ENCODE measurements at places on chromosomes 3 and 15. TPM values are rescaled to one million over a fixed set of nuclear protein-coding genes. Genes with fewer than 3 reads are reported as not detected.

Gene FRMD5
- polyA plus RNA-seq, result 0.01 TPM

Gene CCR4
- polyA plus RNA-seq, result not detected

Gene GPR27
- 0.10 TPM for polyA plus RNA-seq

Gene SMAD6
- 0.79 TPM for polyA plus RNA-seq

Gene CD200
- 0.75 TPM for polyA plus RNA-seq

Gene CHL1
- 0.43 TPM for polyA plus RNA-seq

Gene PLA2G4F
- 0.93 TPM for polyA plus RNA-seq

- DNase-seq, result no peak
These were observed 168.9 kb downstream of the MYRIP start for GRCh38 chr3:39978308-39978707.

DNA sequence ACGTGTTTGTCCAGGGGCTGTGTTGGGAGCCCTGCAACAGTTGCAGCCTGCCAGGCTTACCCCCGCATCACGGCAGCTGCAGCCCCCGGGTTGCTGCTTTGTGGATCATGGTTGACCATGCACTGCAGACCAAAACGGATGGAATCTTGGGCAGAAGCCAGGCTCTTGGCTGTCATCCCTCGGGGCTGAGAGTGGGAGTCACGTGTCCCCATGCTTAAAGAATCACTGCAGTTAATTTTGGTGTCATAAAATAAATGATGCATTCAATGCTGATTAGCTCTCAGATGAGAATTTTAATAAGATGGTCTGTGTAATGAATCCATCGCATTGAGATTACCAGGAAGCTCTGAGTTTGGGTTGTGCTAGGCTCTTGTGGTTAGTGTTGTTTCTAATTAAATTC, 115.6 kb downstream of the CHDH start:
- no peak for DNase-seq

- no peak for DNase-seq
These were observed 15.4 kb upstream of the CX3CR1 start for GRCh38 chr3:39295184-39295775.

DNA sequence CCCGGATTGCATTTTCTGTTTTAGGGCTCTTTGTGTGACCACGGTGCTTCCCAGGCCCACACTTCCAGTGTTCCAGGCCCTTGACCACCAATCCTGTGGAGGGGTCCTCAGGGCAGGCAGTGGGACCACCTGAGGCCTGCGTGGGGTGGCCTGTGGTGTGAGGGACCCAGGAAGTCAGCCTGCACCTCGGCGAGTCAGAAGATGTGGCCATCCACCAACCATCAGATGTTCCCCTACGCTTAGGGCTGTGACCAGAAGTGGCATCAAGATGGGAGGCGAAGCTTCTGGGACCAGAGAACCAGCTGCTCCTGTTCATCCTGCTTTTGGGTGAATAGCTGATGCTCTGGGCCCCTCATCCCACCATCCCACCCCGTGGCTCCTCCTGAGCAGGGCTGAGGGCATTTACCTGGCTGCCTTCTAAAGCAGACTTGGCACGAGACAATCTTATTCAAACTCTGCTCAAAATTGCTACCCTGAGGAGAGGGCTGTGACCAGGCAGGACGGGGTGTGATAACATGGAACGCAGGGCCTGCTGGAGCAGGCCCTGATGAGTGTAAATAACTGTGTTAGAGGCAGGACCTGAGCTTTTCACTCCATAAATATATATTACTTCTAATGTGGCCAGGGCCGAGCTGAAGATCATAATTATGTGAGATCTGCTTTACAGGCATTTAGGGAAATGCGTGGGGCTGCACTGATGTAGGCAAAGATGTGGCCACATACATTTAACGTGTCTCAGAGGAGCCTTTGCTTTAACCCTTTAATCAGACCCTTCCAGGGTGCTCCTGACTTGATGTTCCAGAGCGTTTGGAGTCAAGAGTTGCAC, 28.8 kb downstream of the SMAD3 start:
- no peak for DNase-seq

DNA sequence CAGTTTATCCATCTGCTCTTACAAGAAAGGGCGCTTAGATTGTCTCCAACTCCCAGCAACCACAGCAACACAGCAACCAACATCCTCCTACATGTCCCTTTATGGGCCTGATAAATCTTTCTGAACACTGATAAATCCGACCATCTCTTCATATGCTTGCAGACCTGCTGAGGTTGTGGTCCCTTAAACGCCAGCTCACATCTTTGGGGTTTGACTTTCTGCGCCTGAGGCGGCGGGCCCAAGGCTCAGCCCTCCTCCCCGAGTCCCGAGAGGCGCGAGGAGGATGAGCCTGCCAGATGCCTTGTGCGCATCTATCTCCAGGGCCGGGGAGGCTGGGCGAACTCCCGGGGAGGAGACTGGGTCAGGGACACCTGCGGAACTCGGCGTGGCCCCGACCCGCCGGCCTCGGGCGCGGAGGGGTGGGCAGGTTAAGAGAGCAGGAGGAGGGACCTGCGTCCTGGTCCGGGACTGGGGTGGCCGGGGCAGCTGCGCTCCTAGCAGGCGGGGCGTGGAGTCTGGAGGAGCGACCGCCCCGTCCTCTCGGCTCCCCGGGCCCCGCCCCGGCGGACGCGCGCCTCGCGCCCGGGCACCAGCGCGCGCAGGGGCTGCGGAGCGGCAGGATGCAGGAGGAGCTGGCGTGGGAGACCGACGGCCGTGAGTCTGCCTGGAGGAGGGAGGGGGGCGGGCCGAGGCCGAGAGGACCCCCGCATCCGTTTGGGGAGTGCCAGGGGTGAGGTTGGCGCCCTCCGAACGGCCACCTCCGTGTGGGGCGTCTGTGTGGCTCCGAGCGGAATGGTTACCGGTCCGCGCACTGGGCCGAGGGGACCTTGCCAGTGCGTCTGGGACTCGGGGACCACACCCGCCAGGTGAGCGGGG, at the start of gene ANKDD1A:
ANKDD1A (plus strand) TSS at position 592 of the 876 bp plus-strand sequence; CDS start at position 621, 29 bp downstream.
- DNase-seq, result peak; percentile 71

- peak; percentile 82 for DNase-seq
These were observed 3.3 kb downstream of the PCBP4 start for GRCh38 chr3:51963951-51964451.

- DNase-seq, result no peak
These were observed 75.4 kb upstream of the POLG start for GRCh38 chr15:89410039-89410435.

GRCh38 chr3:46564190-46565021, 1.7 kb downstream of the LRRC2 start:
- DNase-seq, result no peak

DNA sequence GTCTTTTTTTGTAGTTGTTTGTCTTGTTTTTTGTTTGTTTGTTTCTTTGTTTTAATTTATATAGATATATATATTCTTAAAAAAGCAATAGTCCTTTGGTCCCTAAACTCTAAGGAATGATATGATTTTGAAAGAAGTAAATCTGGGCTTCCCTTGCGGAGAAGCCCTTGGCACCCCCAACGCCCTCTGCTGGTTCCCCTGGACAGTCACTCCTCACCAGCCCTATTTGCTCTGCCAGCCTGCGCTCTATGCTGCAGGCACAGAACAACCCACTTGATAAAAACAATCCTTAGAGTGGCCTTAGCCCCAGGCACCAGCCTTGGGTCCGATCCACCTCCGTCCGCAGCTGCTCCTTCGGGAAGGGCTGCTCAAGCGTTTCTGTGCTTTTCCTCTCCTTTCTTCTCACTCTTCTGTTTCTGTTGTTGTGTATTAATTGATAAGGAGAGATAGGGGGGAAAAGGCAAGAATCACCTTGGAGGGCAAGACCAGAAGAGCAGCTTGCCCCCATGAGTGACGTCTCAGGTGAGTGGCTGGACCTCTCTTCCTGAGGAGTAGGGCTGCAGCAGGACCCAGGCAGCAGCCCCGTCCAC, 13.7 kb upstream of the PARP6 start:
- DNase-seq, result peak; percentile 41

- no peak for DNase-seq
These were observed 970 bp downstream of the DPPA4 start for GRCh38 chr3:109336291-109336861.

DNA sequence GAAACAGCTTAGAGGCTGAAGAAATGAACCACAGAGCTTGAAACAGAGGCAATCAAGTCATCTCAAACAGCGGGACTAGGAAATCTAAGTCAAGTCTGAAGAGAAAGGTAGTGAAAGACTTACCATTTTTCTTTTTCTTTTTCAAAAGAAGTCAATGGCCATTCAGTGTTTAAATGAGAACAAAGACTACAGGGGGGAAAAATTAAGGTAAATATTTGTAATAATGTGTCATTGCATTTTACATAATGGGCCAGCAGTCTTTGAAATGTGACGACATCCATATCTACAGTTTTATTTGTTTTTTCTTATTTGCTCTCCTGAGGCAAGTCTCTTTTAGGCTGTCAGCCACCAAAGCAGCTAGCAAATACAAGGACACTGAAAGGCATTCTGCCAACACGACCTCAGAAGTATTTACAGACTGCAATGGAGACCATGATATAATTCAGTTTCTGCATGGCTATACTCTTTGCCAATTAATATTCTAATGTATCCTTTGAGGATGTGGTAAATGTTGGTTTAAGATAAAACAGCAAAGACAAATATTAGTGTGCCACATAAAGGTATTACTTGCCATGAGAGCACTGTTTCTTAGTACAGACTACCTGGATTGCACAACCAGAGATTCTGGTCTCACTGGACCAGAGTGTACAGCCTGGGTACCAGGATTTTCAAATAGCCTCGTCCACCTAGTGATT, 307.0 kb upstream of the THBS1 start:
- no peak for DNase-seq

GRCh38 chr3:172145031-172145686, 105.8 kb downstream of the FNDC3B start:
- DNase-seq, result no peak

DNA sequence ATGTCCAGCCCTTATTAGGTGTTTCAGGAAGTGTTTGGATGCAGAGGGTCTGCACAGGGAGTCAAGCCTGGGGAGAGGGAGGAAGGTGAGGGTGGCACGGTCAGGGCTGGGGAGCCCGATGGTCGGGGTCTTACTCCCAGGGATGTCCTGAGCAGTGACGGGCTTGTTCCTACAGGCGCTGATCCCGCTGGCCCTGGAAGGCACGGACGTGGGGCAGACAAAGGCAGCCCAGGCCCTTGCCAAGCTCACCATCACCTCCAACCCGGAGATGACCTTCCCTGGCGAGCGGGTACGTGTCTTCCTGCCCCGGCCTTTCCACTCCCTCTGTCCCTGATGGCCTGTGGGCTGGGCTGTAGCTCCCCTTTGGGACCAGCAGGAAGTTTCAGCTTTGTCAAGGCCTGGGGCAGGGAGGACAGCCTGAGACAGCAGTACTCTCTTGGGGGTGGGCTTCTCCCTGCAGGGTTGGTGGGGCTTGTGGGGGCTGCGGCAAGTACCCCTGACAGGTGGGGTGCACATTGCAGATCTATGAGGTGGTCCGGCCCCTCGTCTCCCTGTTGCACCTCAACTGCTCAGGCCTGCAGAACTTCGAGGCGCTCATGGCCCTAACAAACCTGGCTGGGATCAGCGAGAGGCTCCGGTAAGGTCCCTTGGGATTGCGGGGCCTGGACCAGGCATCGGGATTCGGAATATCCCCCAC, 4.6 kb upstream of the RCCD1 start:
- no peak for DNase-seq

GRCh38 chr3:163879172-163879571, 1199.1 kb downstream of the SI start:
- DNase-seq, result no peak

DNA sequence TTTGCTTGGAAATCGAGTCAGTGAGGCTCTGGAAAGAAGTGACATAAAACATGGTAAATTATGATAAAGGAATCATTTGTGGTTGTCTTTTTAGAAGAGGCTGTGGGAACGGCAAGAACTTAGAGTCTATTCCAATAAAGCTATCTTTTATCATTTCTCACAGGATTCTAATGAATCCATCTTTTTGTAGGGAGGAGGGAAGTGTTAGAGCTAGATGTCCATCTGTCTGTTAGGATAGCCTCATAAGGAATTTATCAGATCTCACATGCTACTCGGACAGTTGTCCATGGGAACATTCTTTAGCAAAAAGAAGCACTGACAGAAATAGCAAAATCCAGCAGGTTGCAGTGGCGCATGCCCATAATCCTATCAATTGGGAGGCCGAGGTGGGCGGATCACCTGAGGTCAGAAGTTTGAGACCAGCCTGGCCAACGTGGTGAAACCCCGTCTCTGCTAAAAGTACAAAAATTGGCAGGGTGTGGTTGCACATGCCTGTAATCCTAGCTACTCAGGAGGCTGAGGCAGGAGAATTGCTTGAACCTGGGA, 37.0 kb downstream of the STARD9 start:
- no peak for DNase-seq

GRCh38 chr3:60954048-60954447, 297.2 kb downstream of the FHIT start:
- DNase-seq, result no peak

GRCh38 chr3:194267744-194268653, 83.1 kb downstream of the CPN2 start:
- peak; percentile 77 for DNase-seq

DNA sequence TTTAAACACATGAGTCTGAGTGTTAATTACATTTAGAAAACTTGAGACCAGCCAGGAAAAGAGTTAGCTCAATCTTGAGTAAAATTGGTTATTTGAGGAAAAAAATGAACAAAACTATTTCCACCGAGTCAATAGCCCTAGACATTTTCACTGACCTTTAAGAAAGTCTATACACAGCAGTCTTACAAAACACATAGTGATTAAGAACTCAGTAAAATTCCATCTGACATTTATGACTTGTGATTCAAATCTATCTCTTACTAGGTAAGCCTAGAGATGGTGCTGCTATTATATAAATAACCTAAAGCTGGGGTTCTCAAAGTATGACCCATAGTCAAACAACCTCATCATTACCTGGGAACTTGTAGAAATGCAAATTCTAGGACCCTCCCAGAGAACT, 109.1 kb upstream of the COL8A1 start:
- DNase-seq, result no peak

DNA sequence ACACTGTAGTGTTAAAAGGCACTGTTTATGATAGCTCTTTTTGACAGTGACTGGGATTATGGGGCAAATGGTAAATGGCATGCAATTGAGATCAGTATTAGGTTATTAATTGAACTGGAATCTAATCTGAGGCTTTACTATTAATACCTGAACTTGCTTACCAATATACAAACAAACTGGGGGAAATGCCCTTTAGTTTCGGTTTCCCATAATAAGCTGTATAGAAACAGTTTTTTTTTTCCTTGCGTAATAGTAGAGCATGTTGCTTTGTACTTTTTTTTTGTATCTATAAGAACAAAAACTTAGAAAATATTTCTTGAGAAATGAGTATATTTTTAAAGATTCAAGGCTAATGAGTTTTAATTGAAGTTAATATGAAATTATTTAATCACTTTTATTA, 95.0 kb downstream of the FNDC3B start:
- DNase-seq, result no peak
